ENCODE measurements at places on chromosomes 16 and 17. TPM values are rescaled to one million over a fixed set of nuclear protein-coding genes. Genes with fewer than 3 reads are reported as not detected.

Gene TMC7
- total RNA-seq = not detected

Gene CACNA1H
- 0.37 TPM for total RNA-seq

Gene PRR35
- total RNA-seq = not detected

Gene ATP2A3
- total RNA-seq = 377 TPM

Gene AIPL1
- total RNA-seq = not detected

Gene NOG
- not detected for total RNA-seq

Gene LRRC36
- 1.0 TPM for total RNA-seq

Gene DPEP3
- 0.28 TPM for total RNA-seq

Gene KRT40
- total RNA-seq = not detected

Gene POLG2
- total RNA-seq = 47.3 TPM

Gene SYNGR2
- total RNA-seq = 41.2 TPM

Data from activated CD8-positive, alpha-beta memory T cell treated with anti-CD3 and anti-CD28 coated beads, Interleukin-2, amount 10 ng/mL, durations not matched to agents 7 days and 5 days (primary cell).